ENCODE measurements at places on chromosomes 12 and 14.

- DNase-seq = no peak
Observed at GRCh38 chr12:111390910-111391309, 14.8 kb upstream of the SH2B3 start.

DNA sequence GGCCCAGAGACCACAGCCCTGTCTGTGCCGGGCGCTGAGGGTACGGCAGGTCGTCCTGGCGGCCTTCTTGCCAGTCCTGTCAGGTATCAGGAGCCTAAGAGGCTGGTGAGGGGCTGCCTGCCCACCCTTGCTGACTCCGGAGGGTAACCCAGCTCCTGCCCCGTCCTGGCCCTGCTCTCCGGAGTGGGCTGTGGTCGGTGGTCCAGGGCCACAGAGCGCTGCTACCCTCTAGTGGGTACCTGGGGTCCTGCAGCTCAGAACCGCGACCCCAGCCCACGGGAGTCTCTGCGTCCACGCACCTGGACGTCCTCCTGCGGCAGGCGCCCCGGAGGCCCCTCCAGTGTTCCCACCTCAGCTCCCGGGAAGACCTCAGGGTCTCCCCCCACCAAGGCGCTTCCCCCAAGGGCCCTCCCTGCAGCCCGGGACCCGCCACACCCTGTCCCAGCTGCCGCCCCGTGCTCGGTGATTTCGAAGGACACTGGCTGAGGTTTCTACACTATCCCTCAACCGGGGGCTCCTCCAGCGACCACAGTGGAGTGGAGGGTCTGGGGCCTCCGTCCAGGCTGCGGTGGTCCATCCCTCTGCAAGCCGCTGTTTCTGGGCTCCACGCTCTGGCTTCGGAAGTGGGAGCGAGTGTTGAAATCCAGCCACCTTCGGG lies 75.9 kb upstream of the FBRSL1 start:
- no peak for DNase-seq

DNA sequence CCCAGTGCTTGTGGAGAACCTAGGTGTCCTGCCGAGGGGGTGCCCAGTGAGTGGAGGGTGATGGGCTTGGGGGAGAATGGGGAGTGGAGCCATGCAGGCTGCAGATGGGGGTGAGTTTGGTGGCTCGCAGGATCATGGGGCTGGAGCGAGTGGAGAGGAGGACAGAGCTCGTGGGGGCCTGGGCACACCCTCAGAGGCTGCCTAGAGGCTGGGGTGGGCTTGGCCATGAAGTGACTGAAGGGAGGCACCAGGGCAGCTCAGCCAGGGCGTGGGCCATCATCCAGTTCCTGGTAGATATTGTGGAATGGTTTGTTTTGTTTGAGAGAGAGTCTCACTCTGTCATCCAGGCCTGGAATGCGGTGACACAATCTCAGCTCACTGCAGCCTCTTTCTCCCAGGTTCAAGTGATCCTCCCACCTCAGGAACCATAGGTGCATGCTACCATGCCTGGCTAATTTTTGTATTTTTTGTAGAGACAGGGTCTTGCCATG lies 43.4 kb upstream of the AMN start:
- no peak for DNase-seq

- no peak for DNase-seq
Observed at GRCh38 chr14:35258420-35258819, 33.8 kb upstream of the PSMA6 start.

- DNase-seq = no peak
Observed at GRCh38 chr14:88252498-88252897, 70.6 kb downstream of the KCNK10 start.

GRCh38 chr12:50117057-50117622 lies 5.1 kb downstream of the COX14 start:
- no peak for DNase-seq

- DNase-seq = no peak
Observed at GRCh38 chr12:106358396-106359241, 1.1 kb downstream of the POLR3B start.

GRCh38 chr12:7723926-7724325 lies 12.7 kb downstream of the DPPA3 start:
- DNase-seq = no peak

Data from CD4-positive, CD25-positive, alpha-beta regulatory T cell (primary cell).